ENCODE measurements at places on chromosomes 1 and 21.

DNA sequence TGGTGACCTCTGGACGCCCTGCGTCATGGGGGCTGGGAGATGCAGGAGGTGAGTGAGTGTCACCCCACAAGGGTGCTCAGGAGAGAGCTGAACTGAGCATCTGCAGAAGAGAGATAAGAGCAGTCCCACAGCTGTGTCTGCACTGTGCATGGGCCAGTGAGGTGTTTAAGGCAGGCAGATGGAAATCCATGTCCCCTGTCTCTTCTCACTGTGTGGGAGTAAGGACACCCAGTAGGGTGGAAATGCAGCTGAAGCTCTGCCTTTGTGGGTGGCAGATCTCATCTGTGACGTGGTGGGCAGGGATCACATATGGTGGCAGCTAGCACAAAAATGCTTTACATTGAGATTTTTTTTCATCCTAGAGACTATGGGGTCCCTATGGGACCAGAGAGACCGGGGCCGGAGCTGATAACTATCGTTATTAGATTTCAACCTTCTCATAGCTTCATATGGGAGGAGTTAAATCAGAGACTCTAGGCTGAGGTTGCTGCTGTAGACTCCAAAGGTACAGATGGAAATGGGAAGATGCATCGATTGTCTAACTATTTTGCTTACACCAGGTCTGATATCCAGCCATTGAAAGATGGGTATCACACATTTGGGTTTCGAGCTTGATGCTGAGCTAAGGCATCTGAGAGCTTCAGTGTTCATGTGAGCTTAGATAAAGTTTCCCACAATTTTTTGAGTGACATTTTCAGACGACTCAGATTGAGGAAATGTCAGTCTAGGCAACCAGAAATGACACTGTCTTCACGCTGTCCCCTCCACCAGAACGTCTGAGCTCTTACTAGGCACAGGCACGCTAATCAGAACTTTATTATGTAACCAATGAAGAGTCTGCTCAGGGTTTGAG is 65.3 kb upstream of the PSEN2 start:
- no peak for DNase-seq

- DNase-seq: no peak
Measured at GRCh38 chr1:27136998-27137542, 17.9 kb downstream of the SLC9A1 start.

- no peak for DNase-seq
Measured at GRCh38 chr21:44299085-44299457, 782 bp upstream of the PFKL start.

- no peak for DNase-seq
Measured at GRCh38 chr1:93813076-93813475, 65.9 kb downstream of the DNTTIP2 start.

DNA sequence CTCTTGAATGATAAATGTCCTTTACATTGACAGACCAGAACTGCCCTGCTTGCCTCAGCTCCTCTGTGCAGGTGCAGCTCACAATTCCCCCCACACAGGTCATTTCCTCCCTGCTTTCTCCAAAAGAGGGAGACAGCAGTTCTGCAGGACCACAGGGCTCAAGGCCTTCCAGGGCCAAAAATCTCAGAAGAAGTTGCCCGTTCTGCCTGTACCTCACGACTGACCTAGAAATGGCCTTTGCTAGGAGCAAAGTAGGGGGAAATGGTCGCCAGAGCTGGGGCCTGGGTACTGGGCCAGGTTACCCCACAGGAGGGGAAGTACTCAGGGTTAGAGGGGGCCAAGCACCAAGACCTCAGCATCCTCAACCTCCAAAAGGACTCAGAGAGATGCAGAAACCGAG is 11.1 kb downstream of the RNU1-2 start:
- no peak for DNase-seq

- no peak for DNase-seq
Measured at GRCh38 chr1:37127254-37127748, 93.0 kb upstream of the GRIK3 start.

- no peak for DNase-seq
Measured at GRCh38 chr1:12333036-12333785, 103.4 kb downstream of the VPS13D start.

- no peak for DNase-seq
Measured at GRCh38 chr1:167272369-167272957, 51.8 kb downstream of the POU2F1 start.

DNA sequence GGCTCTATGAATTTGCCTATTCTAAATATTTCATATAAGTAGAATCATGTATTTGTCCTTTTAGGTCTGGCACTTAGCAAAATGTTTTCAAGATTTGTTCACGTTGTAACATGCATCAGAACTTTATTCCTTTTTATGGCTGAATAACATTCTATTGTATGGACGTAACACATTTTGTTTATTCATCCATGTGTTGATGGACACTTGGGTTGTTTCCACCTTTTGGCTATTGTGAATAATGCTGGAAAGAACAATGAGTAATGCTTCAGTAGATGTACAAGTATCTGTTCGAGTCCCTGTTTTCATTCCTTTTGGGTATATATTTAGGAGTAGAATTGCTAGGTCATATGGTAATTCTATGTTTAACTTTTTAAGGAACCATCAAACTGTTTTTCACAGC is 24.7 kb downstream of the SLC35A3 start:
- no peak for DNase-seq

DNA sequence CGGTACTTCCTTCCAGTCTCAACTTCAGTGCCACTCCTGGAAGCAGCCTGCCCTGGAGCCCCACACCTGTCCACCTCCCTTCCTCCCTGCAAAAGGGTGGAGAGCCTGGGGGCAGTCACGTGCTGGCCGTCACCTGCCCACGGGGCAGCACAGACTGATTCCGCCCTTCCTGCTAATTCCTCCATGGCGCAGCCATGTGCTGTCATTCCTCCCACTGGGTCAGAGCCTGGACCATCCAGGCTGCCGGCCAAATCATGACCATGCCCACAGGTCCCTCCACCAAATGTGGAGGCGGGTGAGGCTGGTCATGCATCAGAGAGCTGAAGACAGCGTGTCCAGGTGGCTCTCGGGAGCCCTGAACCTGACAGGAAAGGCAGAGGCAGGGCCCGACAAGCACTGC is 24.4 kb upstream of the GPR153 start:
- no peak for DNase-seq

GRCh38 chr1:38275960-38276359 is 229.4 kb upstream of the POU3F1 start:
- no peak for DNase-seq

GRCh38 chr1:22780696-22781095 is 70.1 kb downstream of the EPHB2 start:
- DNase-seq: peak; percentile 63

DNA sequence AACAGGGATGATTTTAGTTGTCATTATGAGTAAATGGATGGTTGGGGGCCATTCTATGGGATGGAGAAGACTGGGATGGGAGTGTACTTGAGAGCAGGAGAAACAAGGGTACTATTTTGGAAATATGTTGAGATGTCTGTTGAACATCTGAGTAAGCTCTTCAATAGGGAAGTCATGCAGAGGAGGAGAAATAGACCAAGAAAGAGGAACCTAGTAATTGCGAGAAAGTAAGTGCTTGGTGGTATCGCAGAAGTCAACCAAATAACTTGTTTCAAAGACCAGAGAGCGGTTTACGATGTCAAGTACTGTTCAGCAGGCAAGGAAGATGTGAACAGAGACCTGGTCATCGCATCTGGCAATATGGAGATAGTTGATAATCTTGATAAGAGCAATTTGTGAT is 22.4 kb upstream of the CHRM3 start:
- no peak for DNase-seq

GRCh38 chr1:225454733-225455132 is 26.9 kb upstream of the LBR start:
- no peak for DNase-seq

GRCh38 chr21:45578811-45579381 is 36.7 kb upstream of the SLC19A1 start:
- no peak for DNase-seq

DNA sequence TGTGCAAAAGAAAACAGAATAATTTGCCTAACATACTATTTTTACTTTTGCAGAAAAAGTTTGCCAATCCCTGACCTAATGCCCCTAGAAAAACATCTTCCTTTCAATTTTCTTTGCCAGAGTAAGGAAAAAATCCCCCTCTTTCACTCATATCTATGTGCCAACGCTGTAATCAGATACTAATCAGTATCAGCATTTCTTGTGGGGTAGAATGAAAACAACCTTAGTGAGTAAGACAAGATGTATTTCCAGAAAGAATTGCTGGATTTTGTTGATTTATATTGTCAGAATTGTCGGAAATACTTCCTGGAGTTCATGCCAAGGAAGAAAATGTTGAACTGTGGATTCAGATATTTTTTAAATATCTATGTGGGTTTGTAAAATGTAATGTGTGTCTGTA is 1893.8 kb downstream of the NCAM2 start:
- DNase-seq: no peak

DNA sequence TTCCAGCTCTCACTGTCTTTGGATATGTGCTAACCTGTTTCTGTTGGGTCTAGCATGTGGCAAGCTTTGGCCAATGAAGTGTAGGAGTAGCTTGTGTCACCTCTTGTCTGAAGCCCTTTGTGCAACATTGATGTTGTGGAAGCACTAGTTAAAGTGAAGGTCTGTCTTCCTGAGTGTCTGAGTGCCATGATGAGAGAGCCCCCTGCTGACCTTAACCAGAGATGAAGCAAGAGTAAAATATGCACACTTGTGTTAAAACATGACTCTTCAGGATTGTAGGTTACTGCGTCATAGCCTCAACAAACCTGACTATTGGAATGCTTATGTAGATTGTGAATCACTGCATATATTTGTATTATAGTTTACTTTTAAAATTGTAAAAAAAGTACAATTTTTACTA is 103.7 kb downstream of the NCAM2 start:
- peak; percentile 52 for DNase-seq

DNA sequence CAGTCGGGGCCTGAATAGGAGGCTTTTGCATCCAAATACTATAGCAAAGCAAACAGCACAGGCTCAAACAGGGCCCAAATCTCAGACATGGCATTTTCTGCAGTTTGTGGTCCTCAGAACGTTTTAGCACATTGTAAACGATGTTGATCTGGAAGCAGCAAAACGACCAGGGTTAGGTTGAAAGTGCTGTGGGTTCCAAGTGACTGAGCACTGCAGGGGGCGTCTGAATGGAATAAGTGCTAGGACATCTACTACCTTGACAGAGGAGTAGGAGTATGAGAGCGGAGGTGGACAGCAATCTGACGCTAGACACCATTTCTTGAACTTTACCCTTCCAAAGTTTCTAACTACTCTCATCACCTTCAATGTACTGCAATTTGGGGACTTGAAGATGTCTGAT is 214.9 kb downstream of the BARHL2 start:
- DNase-seq: no peak

DNA sequence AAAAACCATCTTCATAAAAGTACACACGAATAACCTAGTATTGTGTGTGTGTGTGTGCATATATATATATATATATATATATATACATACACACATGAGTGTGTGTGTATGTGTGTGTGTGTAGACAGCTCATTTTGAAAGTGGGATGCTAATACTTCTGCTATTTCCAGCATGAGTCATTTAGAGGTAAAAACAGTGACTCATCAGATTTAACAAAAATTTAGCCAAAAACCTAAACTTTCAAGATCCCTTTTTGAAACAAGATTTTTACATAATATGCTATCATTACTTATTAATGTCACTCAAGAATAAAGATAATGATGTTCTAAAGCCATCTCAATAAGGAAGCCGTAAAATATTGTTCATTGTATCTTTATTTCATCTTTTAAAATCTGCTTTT is 35.6 kb upstream of the ADGRL4 start:
- no peak for DNase-seq

- no peak for DNase-seq
Measured at GRCh38 chr1:113141650-113142473, 68.9 kb downstream of the LRIG2 start.

GRCh38 chr1:49190138-49190537 is 413.4 kb upstream of the BEND5 start:
- no peak for DNase-seq

DNA sequence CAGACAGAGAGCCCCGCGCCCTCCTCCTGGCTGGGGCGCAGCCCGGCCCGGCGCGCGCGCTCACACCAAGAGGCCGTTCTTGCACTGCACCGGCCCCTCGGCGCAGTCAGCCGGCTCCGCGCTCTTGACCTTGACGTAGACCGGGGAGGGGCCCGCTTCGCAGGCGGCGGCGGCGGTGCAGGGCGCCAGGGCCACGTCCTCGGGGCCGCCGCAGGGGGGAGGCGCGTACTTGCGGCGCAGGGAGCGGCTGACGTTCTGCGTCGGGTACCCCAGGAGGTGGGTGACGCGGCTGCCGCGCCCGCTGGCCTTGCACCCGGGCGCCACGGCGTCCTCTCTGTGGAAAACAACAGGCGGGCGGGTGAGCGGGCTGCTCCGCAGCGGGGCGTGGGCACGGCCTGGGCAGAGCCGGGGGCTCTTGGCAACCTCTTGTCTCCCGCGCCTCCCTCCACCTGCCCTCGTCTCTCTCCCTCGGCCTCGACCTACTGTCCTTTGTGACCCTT is 7.7 kb downstream of the VSIG8 start:
- no peak for DNase-seq

DNA sequence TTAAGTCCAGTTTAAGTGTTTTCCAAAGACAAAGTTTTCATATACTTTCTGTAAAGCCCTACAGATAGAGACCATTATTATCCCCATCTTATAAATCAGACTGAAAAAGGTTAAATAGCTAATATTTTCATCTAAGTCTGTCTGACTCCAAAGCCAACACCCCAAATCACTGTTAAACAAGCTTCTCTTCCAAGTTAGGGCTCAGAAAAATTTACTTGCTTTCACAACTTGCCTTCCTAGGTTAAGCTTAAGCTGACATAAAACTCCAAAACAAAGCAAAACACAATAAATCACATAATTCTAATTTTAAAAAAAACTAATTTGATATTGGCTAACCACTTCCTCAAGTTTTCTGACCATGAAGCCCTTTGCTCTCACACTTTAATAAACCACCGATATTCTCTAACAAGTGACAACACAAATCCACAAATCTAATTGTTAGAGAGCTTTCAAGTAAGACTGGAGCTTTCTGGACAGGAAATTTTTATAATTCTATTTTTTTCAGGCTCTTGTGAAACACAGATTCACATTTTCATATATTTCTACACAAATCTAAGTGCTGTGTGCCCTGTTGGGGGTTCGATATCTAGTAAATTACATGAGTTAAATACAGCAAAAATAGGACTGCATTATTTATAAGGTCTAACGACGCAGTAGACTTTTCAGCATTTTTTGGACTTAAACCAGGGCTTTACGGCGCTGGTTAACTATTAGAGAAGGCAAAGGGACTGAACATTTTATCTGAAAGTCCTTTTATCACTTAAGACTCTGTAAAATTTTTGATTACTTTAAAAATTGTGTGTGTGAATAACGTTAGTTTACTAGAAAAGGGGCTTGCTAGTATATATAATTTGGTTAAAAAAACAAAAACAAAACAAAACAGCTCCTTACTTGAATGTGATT is 2.1 kb downstream of the GNG12 start:
- DNase-seq: no peak

GRCh38 chr1:80375662-80376061 is 1369.1 kb upstream of the ADGRL4 start:
- no peak for DNase-seq

- DNase-seq: peak; percentile 67
Measured at GRCh38 chr1:178532392-178532791, 19.5 kb downstream of the TEX35 start.

GRCh38 chr1:33167650-33168447 is 14.0 kb downstream of the TRIM62 start:
- DNase-seq: no peak

- no peak for DNase-seq
Measured at GRCh38 chr1:105556266-105556665, 1500.2 kb upstream of the PRMT6 start.

GRCh38 chr1:116654351-116654750 is 13.2 kb downstream of the IGSF3 start:
- no peak for DNase-seq

- no peak for DNase-seq
Measured at GRCh38 chr1:100510451-100510850, 27.5 kb upstream of the GPR88 start.

Measured in iPS DF 6.9 (cell line).